Head of caudate nucleus (tissue), 42 donors: ENCODE measurements at places on chromosomes 12 and 14.

- no peak for DNase-seq
These were observed 1006.8 kb downstream of the SLC16A7 start for GRCh38 chr12:60602601-60603000.

DNA sequence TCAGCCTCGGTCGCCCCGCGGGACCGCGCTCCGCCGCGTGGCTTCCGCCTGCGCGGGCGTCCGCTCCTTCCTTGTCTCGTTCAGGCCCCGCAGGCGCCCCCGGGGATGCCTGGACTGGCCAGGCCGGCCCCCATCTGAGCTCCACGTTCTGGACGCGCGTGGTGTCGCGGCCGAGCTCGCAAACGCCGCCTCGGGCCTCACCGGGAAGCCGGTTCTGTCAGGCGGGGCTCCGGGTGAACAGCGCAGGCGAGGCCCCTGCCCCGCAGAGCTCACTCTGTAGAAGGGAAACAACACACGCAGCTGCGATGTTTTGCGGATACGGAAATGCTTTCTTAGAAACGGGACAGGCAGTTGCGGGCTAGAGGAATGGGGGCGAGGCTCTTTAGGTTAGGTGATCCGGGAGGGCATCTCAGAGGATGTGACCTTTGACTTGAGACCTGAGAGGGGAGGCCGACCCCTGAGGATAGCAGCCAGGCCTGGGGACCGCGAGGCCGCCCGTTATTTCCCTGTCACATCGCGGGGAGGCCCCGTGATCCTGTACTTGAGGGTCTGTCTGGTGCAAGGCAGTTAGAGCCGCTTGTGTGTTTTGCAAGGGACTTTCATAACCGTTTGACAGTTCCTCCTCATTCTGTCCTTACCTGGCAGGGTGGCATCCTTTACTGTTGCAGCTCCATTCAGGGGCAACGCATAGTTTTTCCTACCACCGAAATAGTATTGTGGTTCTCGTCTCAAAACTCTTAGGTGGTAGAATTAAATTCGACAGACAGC, 584 bp downstream of the VRK1 start:
- peak; percentile 41 for DNase-seq

- no peak for DNase-seq
These were observed 106.7 kb downstream of the TMEM30B start for GRCh38 chr14:61174441-61174891.

GRCh38 chr14:61607570-61608244, 87.6 kb upstream of the HIF1A start:
- no peak for DNase-seq

DNA sequence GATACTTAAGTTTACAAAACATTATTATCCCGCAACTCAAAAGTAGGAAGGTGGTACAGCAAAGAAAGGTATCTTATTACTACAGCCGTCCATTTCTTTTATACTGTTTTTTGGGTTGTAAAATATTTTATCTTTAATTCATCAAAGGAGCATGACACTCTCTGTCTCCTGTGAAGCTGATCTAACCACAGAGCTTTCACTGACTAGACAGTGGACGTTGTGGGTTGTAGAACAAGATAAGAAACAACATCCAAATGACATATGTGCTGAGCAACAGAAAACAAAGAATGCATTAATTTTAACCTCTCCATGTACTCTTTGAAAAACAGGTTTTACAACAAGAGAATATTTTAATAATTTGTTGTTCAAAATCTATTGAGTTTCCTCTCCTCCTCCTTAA, 195.9 kb upstream of the FBXO33 start:
- no peak for DNase-seq

DNA sequence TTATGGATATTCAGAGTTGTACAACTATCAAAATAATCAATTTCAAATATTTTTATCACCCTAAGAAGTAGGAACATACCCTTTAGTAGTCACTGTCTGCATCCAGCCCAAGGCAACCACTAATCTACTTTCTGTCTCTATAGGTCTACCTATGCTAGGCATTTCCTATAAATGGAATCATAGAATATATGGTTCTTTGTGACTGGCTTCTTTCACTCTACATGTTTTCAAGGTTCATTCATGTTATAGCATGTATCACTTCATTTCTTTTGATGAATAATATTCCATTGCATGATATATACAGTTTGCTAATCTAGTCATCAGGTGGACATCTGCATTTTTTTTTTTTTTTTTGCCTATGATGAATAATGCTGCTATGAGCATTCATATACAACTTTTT, 112.4 kb downstream of the PPP1R12A start:
- DNase-seq, result no peak
